ENCODE measurements at places on chromosomes 2 and 18.

- DNase-seq = no peak
Observed at GRCh38 chr2:172938713-172939375, 136.8 kb upstream of the MAP3K20 start.

DNA sequence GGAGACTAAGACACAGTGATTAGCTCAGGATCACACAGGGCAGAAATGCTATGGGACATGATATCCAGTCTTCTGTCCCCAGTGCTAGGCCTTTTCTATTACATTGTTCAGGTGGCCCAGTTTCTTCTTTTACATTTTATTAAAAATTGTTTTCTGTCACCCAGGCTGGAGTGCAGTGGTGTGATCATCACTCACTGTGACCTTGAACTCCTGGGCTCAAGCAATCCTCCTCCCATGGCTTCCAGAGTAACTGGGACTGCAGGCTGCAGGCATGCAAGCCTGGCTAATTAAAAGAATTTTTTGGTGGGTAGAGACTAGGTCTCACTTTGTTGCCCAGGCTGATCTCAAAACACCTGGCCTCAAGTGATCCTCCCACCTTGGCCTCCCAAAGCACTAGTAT, 15.4 kb downstream of the PDK1 start:
- DNase-seq = no peak

- no peak for DNase-seq
Observed at GRCh38 chr2:10217489-10218435, 84.9 kb upstream of the HPCAL1 start.

DNA sequence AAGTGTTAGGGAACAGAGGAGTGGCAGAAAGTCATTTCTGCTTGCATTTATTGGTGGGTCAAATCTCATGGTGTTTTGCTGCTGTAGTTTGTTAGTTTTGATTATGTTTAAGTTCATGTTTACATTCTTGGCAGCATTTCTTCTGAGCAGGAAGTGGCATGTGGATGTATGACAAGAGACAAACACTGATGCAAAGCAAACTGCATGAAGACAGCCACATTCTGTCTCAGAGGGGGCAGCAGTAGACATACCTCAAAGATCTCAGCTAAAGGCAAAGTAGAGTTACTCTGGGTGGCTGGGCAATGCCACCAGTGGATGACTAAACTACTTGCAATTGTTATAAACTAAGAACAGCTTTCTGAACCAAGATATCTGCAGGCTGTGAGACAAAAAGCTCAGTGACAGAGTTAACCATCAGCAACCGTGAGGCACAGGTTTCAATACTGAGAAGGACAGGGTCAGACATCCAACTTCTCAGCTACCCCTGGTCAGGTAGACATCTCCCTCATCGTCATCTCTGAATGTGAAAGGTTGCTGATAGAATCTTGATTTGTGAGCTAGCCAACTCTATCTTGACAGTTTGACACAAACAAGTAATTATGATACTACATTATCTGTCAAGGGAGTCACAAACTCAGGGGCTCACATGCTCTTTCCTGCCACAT, 16.4 kb downstream of the GALNT3 start:
- no peak for DNase-seq

DNA sequence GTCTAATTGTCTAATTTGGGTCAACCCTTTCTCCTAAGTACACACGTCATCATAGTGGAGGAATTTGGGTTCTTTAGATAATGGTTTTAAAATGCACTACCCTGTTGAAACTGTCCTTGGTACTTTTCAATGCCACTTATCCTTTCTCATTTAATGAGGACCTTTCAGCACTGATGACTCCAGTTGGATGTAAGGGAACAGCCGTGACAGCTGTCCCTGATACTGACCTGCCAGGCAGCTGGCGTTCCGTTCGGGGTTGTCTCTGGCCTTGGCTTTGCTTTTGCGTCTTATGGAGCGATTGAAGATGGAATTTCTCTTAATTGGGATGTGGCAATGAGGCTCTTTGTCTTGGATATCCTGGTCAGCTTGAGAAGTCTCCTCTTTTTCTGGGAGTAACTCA, 38.7 kb downstream of the NGEF start:
- no peak for DNase-seq

DNA sequence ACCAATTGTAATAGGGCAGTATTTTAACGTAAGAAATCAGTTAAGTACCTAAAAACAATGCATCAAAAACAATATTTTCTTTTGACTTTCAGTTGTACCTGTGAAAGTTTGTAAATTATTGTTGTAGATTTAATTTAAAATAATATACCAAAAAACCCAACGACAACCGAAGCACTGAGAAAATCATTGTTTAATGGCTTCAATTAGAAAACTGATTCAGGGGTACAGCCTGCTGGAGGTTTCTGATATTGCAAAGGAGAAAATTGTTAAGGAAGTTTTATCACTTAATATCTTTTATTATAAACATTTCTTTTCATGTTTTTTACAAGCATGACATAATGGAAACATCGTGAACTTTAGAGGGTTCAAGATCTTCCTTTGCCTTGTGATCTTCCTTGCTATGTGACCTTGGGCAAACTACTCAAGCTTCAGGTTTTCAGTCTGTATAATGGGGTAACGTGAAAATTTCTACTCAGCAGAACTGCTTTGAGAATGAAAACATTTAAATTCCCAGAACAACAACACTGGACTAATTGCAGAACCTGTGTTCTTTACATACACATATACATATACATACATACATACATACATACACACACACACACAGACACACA, 76.3 kb upstream of the GLS start:
- DNase-seq = no peak

DNA sequence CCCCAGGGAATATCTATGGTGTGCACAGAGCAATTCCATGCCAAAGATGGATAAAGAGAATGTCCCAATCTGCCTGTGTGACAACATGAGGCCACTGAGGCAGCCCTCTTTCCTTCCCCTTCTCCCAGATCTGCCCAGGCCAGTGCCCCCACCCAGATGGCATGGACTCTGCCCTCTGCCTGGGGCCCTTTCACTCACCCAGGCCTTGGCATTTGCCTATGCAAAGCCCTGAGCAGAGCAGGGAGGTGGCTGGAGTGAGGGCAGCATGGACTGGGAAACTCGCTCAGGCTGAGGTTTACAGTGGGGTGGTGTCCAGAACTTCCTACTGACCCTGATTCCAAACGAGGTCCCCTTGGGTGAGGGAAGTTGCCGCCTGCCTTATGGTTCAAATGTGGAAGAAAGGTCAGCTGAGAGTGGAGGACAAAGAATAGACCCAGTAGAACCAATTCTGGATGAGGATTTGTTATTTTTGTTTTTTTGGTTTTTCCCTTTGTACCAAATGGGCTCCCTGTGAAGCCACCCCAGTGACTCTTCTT, 8.9 kb downstream of the SH2D6 start:
- DNase-seq = no peak

- no peak for DNase-seq
Observed at GRCh38 chr2:143949121-143949848, 570.6 kb downstream of the ZEB2 start.

GRCh38 chr18:12044591-12044990, 49.1 kb upstream of the ANKRD62 start:
- no peak for DNase-seq

GRCh38 chr2:158192515-158193443, 91.1 kb downstream of the UPP2 start:
- no peak for DNase-seq

DNA sequence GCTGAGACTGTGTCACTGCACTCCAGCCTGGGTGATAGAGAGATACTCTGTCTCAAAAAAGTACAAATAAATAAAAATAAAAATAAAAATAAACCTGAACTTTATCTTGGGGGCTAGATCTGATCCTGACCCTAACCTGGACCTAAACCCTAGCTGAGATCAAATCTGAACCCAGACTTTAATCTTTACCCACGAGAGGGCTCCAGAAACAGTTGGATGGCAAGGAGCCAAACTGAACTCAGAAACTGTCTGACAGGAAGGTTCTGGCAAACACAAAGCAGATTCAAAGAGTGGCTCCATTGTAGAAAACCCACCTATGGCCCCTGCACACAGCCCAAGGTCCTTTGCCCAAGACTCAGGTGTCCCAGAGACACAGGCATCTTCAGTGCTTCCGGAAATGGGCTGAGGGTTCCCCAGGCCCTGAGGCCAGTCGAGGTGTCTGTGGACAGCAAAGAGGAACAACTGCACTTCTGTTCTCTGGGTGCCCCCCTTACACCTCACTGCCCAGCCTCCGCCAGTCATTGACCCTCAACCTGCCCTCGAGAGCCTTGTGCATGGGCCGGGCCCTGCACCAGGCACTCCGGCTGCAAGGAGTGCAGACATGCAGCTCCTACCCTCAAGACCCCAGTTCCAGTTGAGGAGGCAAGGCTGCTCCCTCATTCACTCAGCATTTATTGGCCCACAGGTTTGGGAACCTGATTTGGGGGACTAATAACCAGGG, 95.2 kb downstream of the TFCP2L1 start:
- no peak for DNase-seq

- no peak for DNase-seq
Observed at GRCh38 chr2:30514134-30514847, 67.2 kb downstream of the LCLAT1 start.

- peak; percentile 46 for DNase-seq
Observed at GRCh38 chr18:8084160-8084559, 517.0 kb downstream of the PTPRM start.

DNA sequence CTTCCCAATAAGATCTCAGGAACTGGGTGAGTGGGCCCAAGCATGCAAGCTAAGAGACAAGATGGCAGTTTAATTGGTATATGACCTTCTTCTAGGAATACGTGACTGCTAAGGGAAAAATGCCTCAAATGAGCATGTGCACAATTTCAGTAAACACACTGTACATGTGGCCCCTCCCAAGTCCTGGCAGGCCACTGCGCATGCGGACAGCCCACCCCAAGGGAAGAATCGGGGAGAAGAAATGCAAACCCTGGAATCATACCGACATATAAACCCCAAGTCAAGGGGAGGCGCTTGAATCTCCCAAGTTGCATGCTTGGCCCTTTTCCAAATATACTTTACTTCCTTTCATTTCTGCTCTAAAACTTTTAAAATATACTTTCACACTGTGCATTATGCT, 15.2 kb upstream of the CCDC93 start:
- no peak for DNase-seq

DNA sequence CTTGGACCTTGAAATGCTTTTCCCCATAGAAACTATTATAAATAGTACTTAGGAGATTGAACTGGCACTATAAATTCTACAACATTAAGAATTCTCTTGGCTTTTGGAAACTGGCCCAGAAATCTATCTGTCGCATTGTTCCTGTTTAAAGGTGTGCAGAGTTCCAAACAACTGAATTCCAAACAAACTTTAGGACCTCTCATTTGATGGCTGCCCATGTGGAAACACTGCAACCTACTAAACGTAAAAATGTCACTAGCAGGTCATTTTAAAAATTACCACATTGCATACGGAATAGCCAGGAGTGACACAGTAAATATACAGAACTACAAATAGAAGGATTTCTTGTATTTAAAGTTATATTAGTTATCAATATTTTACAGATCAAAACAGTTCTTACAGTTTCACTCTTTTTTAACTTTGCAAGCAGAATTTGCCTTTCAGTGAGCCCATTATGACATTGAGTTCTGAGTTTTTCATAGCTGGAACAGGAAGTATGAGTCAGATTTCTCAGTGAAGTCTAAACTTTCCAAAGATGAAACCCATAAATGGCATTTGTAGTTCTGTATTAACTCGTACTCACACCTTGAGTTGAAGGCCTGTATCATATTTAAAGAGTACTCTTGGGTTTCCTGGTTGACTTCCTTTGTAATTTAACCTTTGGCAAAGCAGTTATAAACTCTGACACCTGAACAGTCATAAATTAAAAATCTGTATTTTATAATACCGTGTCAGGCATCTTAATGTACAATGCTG, 142.3 kb upstream of the BOD1L2 start:
- DNase-seq = peak; percentile 70

GRCh38 chr2:233007739-233008138, 5.3 kb downstream of the NGEF start:
- DNase-seq = no peak

DNA sequence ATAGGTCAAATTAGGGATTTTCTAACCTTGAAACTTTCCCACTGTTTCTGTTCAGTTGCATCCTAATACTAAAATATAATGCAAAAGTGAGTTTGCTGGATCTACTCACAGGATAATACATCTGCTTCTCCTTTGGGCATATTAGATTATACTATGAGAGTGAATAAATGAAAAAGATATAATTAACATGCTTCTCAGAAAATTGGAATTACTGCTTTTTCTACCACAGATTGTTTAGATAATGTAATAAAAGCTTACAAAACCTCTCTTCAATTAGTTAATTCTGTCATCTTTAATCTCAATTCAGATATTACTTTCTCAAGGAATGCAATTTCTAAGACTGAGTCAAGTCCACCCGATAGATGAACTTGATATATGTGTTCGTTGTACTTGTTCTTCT, 1077.2 kb upstream of the CDH2 start:
- DNase-seq = no peak

- DNase-seq = no peak
Observed at GRCh38 chr2:98356729-98357128, 10.5 kb downstream of the CNGA3 start.

GRCh38 chr18:28529644-28530043, 352.7 kb upstream of the CDH2 start:
- no peak for DNase-seq

DNA sequence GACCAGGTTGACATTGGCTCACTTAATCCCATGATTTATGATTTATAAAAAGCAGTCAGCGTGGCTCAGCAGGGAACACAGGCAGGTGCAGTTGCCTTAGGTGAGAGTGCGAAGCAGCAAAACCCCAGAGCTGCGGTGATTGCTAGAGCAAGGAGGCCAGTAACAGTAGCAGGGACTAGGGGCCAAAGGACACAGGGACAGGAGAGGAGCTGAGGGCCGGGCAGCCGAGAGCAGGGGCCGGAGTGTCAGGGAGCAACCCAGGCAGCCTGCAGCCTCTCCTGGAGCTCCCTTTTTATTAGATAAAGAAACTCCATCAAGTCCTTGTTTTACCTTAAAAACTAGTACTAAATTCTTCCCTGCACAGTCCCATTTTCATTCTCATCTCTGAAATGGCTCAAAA, 4.3 kb downstream of the MC2R start:
- DNase-seq = no peak

DNA sequence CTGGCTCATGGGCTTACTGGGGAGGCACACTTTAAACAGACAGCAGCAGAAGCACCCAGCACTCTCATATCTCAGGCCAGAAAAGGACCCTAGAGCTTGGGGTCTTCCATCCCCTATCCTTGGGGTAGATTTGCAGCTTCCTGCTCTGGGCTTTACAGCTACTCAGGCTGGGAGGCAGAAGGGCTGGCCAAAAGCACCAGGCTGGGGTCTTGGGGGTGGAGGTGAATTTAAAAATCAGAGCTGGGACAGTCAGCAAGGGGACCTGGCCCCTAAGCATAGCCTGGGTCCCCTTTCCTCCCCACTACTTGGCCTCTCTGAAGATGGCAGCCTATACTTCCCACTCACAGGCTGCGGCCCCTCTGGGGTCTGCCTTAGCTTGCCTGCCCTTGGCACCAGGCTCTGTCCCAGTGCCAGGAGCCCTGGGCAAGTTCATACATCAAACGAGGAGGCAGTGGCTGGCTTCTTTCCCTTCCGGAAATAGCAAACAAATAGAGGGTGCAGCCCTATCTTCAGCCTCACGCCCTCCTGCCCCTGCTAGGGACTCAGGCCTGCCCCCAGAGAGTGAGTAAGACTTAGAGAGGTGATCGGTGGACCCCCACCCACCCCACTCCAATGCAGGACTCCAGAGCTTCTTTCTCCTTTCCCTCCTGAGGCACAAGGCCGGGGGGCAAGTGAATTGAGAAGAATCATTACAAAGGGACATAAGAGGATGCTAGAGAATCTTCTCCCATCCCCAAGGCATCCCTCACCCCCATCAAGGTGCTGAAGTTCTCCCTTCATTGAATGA, 26.0 kb upstream of the TNS1 start:
- DNase-seq = no peak

GRCh38 chr2:239216614-239217273, 184.1 kb downstream of the HDAC4 start:
- no peak for DNase-seq
